ENCODE measurements at places on chromosomes 2 and 18. TPM values are rescaled to one million over a fixed set of nuclear protein-coding genes. Genes with fewer than 3 reads are reported as not detected.

DNA sequence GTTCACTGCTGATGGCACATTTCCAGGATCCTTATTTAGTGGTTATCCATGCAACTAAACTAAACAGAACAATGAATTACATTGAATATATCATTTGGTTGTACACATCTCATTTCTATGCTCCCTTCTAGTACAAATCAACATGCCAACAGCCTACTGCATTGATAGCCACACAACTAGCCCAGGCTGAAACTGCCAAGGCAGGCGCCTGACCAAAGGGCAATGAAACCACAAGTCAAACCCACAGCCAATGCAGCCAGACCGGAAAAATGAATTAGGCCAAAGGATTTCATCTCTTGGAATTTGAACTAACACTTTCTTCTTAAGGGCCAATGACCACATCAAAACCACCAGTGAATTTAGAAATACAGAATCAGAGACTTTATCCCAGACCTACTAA lies 196.4 kb downstream of the NOL4 start:
- H3K36me3 ChIP-seq, result peaks cover under 1% of the 10 kb centered on the region
- no peaks in the 10 kb centered on the region for H3K4me1 ChIP-seq
- no peak overlapping the region for H3K4me3 ChIP-seq
- no peaks in the 10 kb centered on the region for H3K27me3 ChIP-seq
- DNase-seq, result no peak

- no peak for DNase-seq
- H3K4me3 ChIP-seq, result no peak overlapping the region
- H3K27ac ChIP-seq, result no peak overlapping the region
- no peaks in the 10 kb centered on the region for H3K27me3 ChIP-seq
These were observed 61.7 kb upstream of the ITGB6 start for GRCh38 chr2:160261732-160262131.

DNA sequence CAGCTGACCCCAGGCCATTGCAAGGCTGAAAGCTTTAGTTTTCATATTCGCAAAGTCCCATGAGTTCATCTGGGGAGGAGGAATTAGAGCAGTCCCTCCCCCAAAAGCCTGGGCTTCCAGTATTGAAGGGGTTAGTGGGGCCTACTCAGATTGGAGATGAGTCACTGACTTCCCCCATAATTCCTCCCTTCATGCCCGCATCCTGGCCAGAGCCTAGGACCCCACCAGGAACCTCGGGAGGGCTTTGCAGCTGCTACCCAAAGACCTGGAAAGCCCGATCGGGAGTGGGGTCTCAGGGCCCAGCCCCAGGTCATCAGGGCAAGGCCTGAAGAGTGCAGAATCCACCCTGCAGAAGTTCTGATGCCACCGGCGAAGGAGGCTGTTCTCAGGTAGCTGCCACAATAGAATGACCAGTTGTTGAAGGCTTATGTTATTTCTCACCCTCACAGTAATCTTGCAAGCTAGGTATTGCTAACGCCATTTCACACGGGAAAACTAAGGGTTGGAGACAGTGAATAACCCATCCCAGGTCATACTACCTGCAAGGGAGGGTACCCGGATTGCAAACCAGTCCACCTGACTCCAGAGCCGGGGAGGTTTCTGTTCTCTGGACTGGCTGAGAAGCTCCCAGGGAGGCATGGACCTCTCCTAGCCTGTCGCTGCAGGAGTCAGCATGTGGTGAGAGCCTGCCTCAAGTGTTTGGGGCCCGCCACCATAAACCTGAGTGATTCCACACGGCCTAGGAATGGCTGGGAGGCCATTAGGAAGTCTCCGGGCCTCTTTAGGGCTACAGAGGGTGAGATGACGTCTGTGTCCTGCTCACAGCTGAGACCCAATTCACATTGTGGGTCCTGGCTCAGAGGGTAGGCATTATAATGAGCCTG lies 5.8 kb upstream of the ARID5A start:
- H3K27me3 ChIP-seq, result no peaks in the 10 kb centered on the region
- H3K4me1 ChIP-seq, result peaks cover 67% of the 10 kb centered on the region
- peak overlapping the region; percentile 94 for H3K27ac ChIP-seq
- DNase-seq, result no peak
- H3K4me3 ChIP-seq, result peak overlapping the region; percentile 83

- peak overlapping the region; percentile 13 for H3K27ac ChIP-seq
- H3K27me3 ChIP-seq, result no peaks in the 10 kb centered on the region
- H3K4me1 ChIP-seq, result peaks cover 43% of the 10 kb centered on the region
- peaks cover 11% of the 10 kb centered on the region for H3K36me3 ChIP-seq
These were observed 93.3 kb downstream of the MAP4K4 start for GRCh38 chr2:101790857-101791256.

DNA sequence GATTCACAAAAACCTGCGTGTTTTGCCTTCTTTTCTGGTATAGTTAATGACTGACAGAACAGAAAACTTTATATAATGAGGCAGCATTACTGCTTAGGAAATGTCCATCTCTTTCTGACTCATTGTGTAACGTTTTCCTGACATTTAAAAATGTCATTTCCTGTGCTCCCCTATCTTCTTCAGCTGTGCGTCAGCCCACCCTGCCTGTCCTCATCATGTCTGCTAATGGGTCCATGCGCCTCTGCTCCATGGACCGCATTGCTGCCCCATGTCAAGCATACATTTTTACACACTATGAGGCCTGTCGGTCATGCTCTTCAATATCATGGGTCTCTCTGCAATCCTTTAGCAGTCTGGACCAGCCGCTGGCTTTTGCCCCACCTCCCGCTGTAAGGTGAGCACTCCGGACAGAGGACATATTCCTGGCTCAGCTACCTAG lies 234.3 kb downstream of the CDCA7 start:
- DNase-seq, result no peak
- H3K27ac ChIP-seq, result no peak overlapping the region
- no peaks in the 10 kb centered on the region for H3K4me1 ChIP-seq
- peaks cover 7% of the 10 kb centered on the region for H3K36me3 ChIP-seq
- no peak overlapping the region for H3K4me3 ChIP-seq

DNA sequence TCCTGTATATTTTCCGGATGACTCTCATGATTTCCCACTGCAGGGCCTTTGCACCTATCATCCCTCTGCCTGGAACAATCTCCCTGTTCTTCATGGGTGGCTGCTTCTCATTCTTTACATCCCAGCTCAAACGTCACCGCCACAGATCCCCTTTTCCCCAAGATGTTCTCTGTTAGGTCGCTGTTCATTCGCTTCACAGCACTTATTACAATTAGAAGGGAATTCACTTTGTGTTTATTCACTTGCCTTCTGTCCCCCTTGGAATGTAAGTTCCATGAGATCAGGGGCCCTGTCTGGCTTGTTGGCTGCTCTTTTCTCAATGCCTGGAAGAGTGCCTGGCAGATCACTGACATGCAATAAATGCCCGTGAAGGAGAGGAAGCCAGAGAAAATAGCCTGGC lies 106.7 kb downstream of the FOXI3 start:
- no peak overlapping the region for H3K27ac ChIP-seq
- H3K4me3 ChIP-seq, result no peak overlapping the region
- no peaks in the 10 kb centered on the region for H3K36me3 ChIP-seq
- peaks cover 7% of the 10 kb centered on the region for H3K27me3 ChIP-seq
- no peak for DNase-seq
- H3K4me1 ChIP-seq, result peaks cover 8% of the 10 kb centered on the region

DNA sequence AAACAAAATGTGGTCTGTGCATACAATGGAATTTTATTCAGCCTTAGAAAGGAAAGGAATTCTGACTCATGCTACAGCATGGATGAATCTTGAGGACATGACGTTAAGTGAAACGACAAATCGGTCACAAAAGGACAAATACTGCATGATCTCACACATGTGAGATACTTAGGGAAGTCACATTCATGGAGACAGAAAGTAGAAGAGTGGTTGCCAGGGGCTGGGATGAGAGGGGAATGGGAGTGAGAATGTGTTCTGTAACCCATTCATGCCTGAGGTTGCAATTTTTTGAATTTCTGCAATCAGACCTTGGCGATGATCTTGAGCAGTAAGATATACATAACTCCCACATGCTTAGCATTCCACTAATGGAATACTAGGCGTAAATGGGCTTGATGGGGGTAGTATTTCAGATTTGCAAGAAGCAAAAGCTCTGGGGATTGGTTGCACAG lies 22.0 kb downstream of the FHL2 start:
- peaks cover 13% of the 10 kb centered on the region for H3K4me1 ChIP-seq
- H3K36me3 ChIP-seq, result no peaks in the 10 kb centered on the region
- no peak overlapping the region for H3K4me3 ChIP-seq

DNA sequence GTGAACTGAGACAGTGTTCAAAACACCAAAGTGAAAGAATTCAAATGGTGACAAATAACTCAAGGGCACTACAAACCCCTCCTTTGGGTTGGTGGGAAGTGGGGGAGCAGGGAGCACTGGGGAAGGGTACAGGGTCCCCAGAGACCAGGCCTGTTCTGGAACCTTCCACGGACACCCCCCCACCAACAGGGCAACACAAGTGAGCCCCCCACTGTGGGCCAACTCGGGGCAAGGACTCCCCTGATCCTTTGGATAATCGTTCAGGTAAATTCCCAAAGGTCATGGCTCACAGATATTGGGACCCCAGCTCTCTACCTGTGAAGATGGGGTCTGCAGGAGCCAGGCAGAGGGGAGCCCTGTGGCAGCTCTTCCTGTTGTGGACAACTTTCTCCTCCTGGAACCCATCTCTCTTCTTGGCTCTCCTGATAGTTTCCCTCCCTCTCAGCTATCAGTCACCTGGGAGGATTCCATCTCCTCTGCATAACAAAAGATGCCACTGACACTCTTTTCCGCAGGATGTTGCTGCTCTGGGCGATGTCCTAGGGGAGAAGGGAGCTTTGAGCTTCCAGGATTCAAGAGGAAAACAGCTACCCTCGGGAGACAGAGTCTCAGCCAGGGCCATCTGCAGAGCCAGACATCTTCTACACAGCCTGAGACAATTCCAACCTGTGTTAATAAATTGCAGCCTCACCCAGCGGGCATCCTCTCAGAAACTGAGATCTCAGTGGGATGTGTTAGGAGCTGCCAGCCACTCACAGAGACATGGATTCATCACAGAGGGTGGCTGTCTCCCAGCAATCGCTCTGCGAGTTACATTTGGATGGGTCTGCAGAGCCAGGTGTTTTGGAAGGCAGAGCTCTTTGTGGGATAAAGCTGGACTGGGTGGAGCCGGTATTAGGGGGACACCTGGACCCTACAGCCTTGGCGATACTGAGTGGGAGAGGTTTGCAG lies 35.4 kb downstream of the MBP start:
- H3K4me3 ChIP-seq, result peak overlapping the region; percentile 83
- DNase-seq, result no peak
- no peaks in the 10 kb centered on the region for H3K27me3 ChIP-seq
- H3K36me3 ChIP-seq, result peaks cover 7% of the 10 kb centered on the region
- peaks cover 85% of the 10 kb centered on the region for H3K4me1 ChIP-seq

- H3K27me3 ChIP-seq, result peaks cover 38% of the 10 kb centered on the region
- H3K36me3 ChIP-seq, result no peaks in the 10 kb centered on the region
- H3K4me1 ChIP-seq, result no peaks in the 10 kb centered on the region
- no peak for DNase-seq
These were observed 53.3 kb upstream of the TUBA3E start for GRCh38 chr2:130251535-130251872.

DNA sequence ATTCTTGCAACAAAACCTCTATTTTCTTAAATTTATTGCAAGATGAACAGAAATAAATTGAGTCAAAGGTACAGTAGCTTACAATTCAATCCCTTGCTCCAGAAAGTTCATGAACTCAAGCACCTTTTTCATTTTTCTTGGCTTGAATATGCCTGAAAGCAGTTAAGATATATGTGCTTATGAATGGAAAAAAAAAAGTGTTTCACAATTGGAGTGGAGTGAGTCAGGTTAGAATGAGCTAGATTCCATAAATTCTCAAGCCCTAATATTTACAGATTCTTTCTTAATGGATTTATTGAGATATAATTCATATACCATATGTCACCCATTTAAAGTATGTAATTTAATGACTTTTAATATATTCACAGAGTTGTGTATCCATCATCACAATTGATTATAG lies 39.6 kb upstream of the NEMP2 start:
- peaks cover 33% of the 10 kb centered on the region for H3K4me1 ChIP-seq
- no peak for DNase-seq
- no peak overlapping the region for H3K4me3 ChIP-seq
- H3K36me3 ChIP-seq, result no peaks in the 10 kb centered on the region

GRCh38 chr2:64860276-64860885 lies 128.8 kb upstream of the SLC1A4 start:
- H3K4me3 ChIP-seq, result no peak overlapping the region
- H3K36me3 ChIP-seq, result no peaks in the 10 kb centered on the region
- H3K4me1 ChIP-seq, result no peaks in the 10 kb centered on the region

- H3K4me1 ChIP-seq, result peaks cover 5% of the 10 kb centered on the region
- no peaks in the 10 kb centered on the region for H3K27me3 ChIP-seq
- no peak overlapping the region for H3K4me3 ChIP-seq
These were observed 18.5 kb downstream of the B3GNT7 start for GRCh38 chr2:231413921-231414476.

DNA sequence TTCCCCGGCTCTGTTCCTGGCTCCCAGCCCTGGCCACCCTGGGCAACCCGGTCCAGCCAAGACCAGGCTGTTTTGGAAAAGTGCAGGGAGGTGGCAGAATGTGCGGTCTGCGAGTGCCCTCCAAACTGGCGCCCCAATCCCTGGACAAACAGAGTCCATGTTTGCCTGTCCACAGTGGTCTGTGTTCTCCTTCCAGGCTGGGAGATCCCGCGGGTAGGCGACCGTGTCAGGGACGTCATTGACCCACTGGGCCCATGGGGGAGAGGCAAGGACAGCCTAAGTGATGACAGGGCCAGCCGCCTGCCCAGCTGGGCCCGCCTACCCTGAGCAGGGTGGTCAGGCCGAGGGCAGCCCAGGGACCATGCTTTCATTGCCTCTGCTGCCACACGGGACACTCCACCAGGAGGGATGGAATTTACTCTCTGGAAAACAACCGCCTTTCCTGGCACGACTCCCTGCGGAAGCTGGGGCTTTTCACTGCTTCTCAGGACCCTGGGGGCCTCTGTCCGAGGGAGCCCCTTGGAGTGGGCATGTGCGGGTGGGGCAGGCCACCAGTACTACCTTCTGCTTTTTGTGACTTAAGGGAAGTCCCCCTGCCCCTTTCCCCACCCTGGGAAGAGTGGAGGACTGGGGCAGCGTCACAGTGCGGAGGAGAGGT lies 20.1 kb downstream of the CYP26B1 start:
- DNase-seq, result no peak
- no peak overlapping the region for H3K27ac ChIP-seq
- H3K27me3 ChIP-seq, result peaks cover 11% of the 10 kb centered on the region
- H3K4me3 ChIP-seq, result no peak overlapping the region

DNA sequence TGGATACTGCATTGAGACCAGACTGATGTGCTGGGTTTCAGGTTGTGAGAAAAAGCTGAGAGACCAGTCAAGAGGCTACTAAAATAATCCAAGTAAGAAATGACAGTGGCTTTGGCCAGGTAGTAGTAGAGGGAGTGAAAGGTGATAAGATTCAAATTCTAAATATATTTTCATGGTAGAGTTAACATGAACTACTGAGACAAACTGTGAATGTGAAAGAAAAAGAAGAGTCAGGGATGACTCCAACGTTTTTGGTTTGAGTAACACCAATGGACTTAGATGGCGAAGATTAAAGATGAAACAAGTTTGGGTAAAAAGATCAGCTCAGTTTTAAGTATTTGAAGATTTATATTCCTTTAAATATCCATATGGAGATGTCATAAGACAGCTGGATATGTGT lies 209.4 kb downstream of the ZEB2 start:
- H3K4me3 ChIP-seq, result peak overlapping the region; percentile 49
- no peaks in the 10 kb centered on the region for H3K27me3 ChIP-seq
- DNase-seq, result no peak
- peaks cover 40% of the 10 kb centered on the region for H3K36me3 ChIP-seq
- peak overlapping the region; percentile 82 for H3K27ac ChIP-seq
- peaks cover 38% of the 10 kb centered on the region for H3K4me1 ChIP-seq

The NT5DC4 gene
- not detected for total RNA-seq

The NAT8 gene
- not detected for total RNA-seq
